ENCODE measurements at places on chromosomes 3 and 15. TPM values are rescaled to one million over a fixed set of nuclear protein-coding genes. Genes with fewer than 3 reads are reported as not detected.

ZNF80 gene
- total RNA-seq: not detected

ROPN1 gene
- not detected for total RNA-seq

C3orf20 gene
- not detected for total RNA-seq

GP9 gene
- not detected for total RNA-seq

WWTR1 gene
- 50.4 TPM for total RNA-seq

CCDC39 gene
- total RNA-seq: 0.07 TPM

CCR9 gene
- total RNA-seq: not detected

OXSM gene
- 15.1 TPM for total RNA-seq

PPARG gene
- total RNA-seq: 16.3 TPM

ALG3 gene
- 73.7 TPM for total RNA-seq

ROBO2 gene
- 1.4 TPM for total RNA-seq

XPC gene
- 34.9 TPM for total RNA-seq

PLA1A gene
- 1.4 TPM for total RNA-seq

TRANK1 gene
- 4.2 TPM for total RNA-seq

PRR23E gene
- not detected for total RNA-seq

FES gene
- total RNA-seq: 15.1 TPM

ATP13A5 gene
- total RNA-seq: not detected

TP63 gene
- total RNA-seq: 0.13 TPM

C2CD4A gene
- total RNA-seq: 0.75 TPM

ACP3 gene
- 1.8 TPM for total RNA-seq

C3orf49 gene
- not detected for total RNA-seq

LRRC34 gene
- total RNA-seq: 4.1 TPM

GPR149 gene
- total RNA-seq: not detected

P2RY14 gene
- not detected for total RNA-seq

TRPM1 gene
- total RNA-seq: 1.2 TPM

PRSS50 gene
- total RNA-seq: 0.29 TPM

VIPR1 gene
- 3.7 TPM for total RNA-seq

PPP4R2 gene
- 39.4 TPM for total RNA-seq

CYFIP1 gene
- total RNA-seq: 110 TPM

PPP1R14D gene
- not detected for total RNA-seq
